ENCODE measurements at places on chromosomes 4 and X.

DNA sequence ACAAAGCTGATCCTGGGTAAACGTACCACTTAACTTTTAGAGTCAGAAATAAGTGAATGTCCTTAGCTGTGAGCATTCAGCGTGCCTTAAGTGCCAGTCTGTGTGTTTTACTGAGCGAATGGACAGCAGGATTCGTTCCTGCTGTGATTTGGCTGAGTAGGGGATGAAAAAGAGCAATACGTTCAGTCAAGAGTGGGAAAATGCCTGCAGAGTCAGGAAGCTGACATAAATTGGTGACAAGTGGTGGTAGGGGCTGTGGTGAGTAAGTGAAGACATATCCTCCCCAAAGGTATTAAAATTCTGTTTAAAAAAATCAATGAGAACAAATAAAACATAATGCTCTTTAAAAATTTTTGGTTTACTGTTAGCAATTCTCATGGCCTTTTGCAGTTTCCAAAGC is 56.6 kb upstream of the TNIP3 start:
- no peak for DNase-seq

GRCh38 chr4:124710911-124711310 is 1.6 kb downstream of the ANKRD50 start:
- DNase-seq: no peak

DNA sequence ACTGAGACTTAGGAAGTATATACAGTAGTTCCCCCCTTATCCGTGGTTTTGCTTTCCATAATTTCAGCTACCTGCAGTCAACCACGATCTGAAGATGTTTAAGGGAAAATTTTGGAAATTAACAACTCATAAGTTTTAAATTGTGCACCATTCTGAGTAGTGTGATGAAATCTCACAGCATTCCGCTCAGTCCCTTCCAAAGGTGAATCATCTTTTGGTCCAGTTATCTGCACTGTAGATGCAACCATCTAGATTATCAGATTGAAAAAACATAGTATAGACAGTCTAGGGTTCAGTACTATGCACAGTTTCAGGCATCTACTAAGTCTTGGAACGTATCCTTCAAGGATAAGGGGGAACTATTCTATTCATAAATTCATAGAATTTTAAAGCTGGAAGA is 109.0 kb downstream of the ANXA3 start:
- DNase-seq: no peak

GRCh38 chr4:81454499-81454898 is 17.2 kb downstream of the RASGEF1B start:
- DNase-seq: no peak

GRCh38 chr4:78766650-78767049 is 9.5 kb upstream of the BMP2K start:
- no peak for DNase-seq

DNA sequence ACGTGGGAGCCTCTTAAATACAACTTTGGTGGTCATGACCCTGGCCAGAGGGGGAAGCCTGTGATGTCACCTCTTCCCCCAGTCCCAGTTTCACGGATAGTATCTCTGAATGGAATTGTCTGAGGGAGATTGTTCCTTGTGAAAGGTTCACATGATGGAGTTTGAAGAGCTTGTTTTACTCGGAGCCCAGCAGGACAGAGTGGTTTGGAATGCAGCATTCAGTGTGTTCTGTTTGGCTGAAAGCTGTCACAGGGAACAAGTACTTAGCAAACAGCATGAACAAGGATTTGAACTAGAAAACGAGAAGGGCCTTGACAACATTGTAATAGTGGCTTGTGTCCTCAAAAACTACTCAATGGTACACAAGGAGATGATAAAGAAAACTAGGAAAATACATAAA is 133.9 kb upstream of the CXorf66 start:
- peak; percentile 56 for DNase-seq

- no peak for DNase-seq
Measured at GRCh38 chrX:23785580-23785979, 2.6 kb downstream of the SAT1 start.

GRCh38 chr4:152014280-152014679 is 253.5 kb upstream of the GATB start:
- no peak for DNase-seq

- peak; percentile 5 for DNase-seq
Measured at GRCh38 chr4:113248320-113248719, 198.9 kb downstream of the ANK2 start.

GRCh38 chr4:38868059-38868960 is 704 bp downstream of the FAM114A1 start:
- no peak for DNase-seq
